Stimulated activated CD8-positive, alpha-beta memory T cell treated with anti-CD3 and anti-CD28 coated beads, Interleukin-15, amount 100 ng/mL, for 1 hour (primary cell): ENCODE measurements at places on chromosomes 3 and 15.
A peak's percentile ranks its signal among the peaks of the same experiment; 100 is the strongest.

DNA sequence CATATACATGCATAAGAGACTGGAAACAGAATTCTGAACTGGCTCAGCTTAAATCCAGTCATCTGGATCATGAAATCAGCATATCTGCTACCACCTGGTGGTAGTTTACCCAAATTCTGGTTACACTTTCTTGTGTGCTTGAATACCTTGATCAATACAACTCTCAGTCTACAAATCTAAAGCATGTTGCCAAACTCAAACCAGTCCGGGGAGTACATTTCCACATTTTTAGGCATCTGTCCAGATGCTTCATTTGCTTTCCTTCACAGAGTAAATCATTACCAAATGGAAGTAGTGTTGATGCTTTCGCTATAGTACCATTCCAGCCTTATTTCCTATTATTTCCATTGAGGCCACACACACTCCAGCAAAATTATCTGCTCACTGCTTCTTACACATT is 126.4 kb downstream of the P2RY1 start:
- DNase-seq, result no peak

- no peak for DNase-seq
Measured at GRCh38 chr3:128193168-128193567, 39.9 kb downstream of the EEFSEC start.

DNA sequence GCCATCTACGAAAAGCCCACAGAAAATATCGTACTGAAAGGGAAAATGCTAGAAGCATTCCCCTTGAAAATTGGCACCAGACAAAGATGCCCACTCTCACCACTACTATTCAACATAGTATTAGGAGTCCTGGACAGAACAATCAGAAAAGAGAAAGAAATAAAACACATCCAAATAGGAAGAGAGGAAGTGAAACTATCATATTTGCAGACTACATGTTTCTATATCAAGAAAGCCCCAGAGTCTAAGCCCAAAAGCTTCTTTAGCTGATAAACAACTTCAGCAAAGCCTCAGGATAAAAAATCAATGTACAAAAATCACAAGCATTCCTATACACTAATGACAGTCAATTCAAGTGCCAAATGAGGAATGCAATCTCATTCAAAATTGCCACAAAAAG is 15.6 kb downstream of the OR5K3 start:
- DNase-seq, result no peak

- no peak for DNase-seq
Measured at GRCh38 chr3:30774062-30774461, 120.4 kb downstream of the GADL1 start.

- DNase-seq, result no peak
Measured at GRCh38 chr15:41981371-41982132, 9.2 kb upstream of the EHD4 start.

- DNase-seq, result no peak
Measured at GRCh38 chr3:8549354-8549753, 47.7 kb downstream of the LMCD1 start.

DNA sequence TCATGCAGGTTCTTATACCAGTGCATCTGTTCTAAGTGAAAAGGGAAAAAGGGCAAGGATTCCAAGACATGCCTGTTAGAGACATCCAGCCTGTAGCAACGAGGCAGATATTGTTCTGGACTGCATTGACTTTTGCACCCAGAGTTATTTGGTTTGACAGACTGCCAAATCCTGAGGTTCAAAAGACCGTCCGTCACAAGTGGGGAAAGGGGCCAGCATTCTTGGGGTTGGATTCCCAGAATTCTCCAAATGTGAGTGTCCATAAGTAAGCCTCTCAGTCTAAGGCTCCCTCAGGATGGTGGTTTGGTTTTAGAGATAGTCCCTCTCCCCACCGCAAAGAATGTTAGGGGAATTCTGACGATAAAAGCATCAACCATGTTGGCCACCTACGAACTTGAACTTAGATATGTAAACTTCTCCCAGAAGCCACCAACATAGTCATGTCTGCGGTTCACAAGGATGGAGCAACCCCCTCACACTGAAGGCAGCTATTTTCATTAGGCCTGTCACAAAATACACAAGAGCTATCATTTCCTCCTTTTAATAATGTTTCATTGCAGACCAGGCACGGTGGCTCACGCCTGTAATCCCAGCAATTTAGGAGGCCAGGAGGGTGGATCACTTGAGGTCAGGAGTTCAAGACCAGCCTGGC is 13.6 kb upstream of the LACTB start:
- no peak for DNase-seq

DNA sequence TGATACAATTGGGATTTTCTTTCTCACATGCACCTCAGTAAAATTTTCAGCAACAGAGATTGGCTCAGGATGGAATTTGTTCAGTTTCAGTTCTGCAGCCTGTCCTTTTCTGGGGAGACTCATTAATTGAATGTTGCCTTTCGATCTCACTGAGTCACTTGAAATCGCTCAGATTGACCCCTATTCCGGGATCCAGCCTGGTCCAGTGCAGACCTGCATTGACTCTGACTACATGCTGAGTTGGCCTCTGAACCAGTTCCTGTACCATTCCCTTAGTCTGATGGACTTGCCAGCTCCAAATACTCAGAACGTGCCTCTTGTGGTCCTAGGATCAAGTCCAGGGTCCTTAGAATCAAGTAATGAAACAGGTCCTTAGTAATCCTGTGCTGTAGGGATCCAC is 9.4 kb downstream of the IGF1R start:
- no peak for DNase-seq

GRCh38 chr3:113275929-113276750 is 64.8 kb downstream of the BOC start:
- DNase-seq, result no peak

GRCh38 chr3:150599611-150600297 is 3.4 kb upstream of the SELENOT start:
- DNase-seq, result no peak

DNA sequence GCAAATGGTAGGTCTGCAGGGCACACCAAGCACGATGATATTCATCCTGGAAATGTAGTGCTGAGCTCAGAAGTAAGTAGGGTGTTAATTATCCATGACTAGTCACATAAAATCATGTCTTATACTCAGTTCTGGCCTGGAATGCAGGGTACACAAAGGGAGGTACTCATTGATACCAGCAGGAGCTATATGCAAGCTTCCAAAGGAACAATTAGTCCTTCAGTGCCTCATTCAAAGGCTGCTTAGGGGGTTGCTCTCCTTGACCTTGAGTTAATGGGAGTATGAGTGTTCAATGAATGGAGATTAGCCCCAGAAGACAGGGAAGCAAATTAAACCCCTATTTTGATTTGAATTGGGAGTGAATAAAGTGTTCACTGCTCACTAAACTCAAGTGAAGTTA is 38.3 kb downstream of the CNTN6 start:
- DNase-seq, result no peak

DNA sequence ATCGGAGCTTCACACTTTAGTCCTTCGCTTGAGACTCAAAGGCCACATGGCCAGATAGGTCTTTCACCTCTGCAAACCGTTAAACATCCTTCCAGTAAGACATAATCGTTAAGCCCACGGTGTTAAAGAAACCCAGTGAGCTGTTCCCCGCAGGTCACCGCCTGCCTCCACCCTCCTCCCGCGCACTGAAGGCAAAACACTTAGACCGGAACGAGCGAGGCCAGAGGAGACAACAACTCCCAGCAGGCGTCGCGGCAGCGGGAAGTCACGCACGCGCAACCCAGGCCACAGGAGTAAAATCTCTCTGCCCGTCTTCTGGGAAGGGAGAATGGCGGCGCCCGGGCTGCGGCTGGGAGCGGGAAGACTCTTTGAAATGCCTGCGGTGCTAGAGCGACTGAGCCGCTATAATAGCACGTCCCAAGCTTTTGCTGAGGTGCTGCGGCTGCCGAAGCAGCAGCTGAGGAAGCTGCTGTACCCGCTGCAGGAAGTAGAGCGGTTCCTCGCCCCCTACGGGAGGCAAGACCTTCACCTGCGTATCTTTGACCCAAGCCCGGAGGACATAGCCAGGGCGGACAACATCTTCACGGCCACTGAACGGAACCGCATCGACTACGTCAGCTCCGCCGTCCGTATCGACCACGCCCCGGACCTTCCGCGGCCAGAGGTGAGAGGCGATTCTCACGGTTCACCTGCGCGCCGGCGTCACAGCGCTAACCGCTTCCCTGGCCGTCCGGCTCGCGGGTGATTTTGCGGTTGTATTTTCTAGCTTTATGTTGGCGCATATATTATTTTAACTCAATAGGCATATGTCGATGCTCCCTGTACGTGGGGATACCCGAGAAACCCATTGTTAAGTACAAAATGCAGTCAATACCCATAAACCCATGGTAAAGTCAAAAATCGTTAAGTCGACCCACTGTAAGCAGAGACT is at the start of gene GTPBP8:
TSS of gene GTPBP8 (plus strand) at position 313 of the 931 bp plus-strand sequence. CDS start at position 329, 16 bp downstream.
- peak; percentile 66 for DNase-seq

- DNase-seq, result no peak
Measured at GRCh38 chr15:67571648-67572415, 29.3 kb downstream of the MAP2K5 start.

- no peak for DNase-seq
Measured at GRCh38 chr15:94432279-94432678, 200.9 kb downstream of the MCTP2 start.

DNA sequence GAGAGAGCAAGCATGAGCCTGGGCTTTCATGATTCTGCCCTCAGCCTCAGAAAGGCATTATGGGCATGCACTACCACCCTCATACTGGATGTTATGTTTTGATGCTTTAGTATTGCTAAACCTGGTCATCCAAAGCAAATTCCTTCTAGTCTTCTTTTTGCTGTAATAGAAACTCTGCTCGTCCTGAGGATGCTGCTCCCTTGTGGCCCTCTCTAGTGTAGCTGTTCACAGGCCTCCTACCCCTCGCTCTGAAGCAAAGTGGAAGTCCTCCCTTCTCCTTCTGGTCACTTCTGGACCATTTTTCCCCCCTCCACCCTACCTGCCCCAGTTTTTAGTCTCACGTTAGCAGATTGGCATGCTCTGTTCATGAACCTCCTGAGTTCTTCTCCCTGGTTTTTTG is 22.9 kb upstream of the CCNL1 start:
- no peak for DNase-seq

DNA sequence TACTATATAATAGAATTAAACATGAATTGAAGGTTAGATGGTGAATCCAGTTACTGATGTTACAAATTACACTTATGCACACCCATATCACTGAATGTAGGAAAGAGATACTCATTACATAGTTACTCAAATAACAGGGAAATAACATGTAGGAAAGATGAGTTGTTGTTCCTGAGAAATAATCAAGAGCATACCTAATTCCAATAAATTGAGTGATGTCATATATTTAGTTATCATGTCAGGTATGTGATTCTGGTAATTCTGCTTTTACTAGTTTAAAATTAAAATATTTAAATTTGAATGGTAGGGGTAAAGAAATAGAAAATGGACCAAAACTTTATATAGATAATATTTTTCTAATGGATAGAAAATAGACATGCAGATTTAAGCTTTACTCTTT is 102.6 kb upstream of the MYZAP start:
- DNase-seq, result no peak

- DNase-seq, result no peak
Measured at GRCh38 chr15:67303490-67304363, 49.1 kb downstream of the IQCH start.

GRCh38 chr3:150341891-150342290 is 66.2 kb upstream of the TSC22D2 start:
- no peak for DNase-seq

- DNase-seq, result no peak
Measured at GRCh38 chr3:73326396-73326795, 264.9 kb downstream of the EBLN2 start.

DNA sequence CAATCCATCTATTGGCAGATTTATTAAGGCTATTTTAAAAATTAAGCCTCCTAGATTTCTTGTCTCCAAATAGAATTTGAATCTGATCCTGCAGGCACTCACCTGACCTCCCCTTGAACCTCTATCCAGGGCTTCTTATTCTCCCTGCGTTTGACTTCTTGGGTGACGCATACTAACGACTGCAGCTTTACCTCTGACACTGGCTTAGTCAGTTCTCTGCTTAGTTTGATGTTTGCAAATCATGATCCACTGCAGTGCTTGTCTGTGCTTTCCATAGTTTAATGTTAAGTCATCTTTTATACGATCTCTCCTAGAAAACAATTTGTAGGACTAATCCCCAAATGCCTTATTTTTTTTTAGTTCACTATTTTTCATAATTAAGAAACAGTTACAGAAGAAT is 233.1 kb downstream of the ROBO1 start:
- no peak for DNase-seq

- no peak for DNase-seq
Measured at GRCh38 chr3:143613226-143613625, 235.0 kb downstream of the SLC9A9 start.

DNA sequence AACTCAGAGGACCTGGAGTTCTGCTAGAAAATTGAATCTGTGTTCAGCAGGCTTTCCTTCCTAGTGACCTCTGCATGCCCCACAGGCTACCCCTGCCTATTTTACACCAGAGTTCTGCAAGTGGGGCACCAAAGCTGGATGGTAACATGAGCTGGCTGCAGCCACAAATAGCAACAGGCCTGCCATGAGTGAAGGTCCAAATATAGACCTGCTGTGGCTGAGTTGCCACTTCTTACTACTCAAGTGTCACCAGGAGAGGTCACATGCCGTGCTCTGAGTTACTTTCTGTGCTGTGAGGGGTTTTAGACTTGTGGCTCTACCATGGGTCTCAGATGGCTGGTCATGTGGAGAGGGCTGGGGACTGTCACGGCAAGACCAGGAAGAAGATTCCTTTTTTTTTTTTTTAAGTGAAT is at the start of gene FSD2:
TSS of gene FSD2 (minus strand) at position 76 of the 413 bp plus-strand sequence. CDS start 18,679 bp downstream, outside the sequence.
- DNase-seq, result no peak

GRCh38 chr3:7292362-7292761 is 431.4 kb downstream of the GRM7 start:
- no peak for DNase-seq

DNA sequence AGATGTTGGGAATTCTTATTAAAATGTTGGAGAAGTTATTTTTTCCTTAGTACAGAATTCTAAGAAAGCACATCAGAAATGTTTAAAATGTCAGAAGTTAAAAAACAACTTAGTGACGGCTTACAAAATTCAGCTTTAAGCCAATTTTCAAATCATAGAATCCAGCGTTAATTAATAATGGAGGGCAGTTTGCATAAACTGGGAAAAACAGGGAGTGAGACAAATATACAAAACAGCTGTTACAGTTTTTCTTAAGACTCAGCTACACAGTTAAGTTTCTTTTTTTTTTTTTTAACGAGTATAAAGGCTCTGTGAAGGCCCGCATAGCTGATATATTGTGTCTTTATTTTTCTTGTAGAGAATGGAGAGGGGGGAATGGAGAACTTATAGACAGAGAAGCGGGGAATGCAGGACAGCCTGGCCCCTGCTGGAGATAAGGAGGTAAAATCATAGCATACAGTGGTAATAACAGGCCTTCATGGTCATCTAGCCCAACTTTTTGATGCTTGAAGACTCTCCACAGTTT is 164.4 kb downstream of the BBX start:
- no peak for DNase-seq

DNA sequence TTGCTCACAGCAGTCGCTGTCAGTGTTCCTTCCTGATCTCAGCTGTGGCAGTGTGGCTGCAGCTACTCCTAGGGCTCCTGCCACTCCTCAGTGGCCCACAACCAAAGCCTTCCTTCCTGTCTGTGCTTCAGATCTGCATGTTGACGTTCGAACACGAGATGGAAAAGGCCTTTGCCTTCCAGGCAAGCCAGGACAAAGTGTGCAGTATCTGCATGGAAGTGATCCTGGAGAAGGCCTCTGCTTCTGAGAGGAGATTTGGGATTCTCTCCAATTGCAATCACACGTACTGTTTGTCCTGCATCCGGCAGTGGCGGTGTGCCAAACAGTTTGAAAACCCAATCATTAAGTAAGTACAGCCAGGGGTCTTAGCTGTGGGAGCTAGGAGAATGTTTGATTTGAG is 17.8 kb downstream of the MKRN2 start:
- no peak for DNase-seq

- no peak for DNase-seq
Measured at GRCh38 chr15:35874260-35874905, 328.4 kb upstream of the DPH6 start.

- DNase-seq, result no peak
Measured at GRCh38 chr3:58013099-58013498, 4.9 kb downstream of the FLNB start.
